ENCODE measurements at places on chromosomes 6 and 20.
A peak's percentile ranks its signal among the peaks of the same experiment; 100 is the strongest.

- DNase-seq = no peak
Measured at GRCh38 chr6:170131351-170131750, 159.5 kb downstream of the DLL1 start.

GRCh38 chr6:73309535-73309784 is 44.6 kb downstream of the DPPA5 start:
- no peak for DNase-seq

GRCh38 chr20:48649104-48649626 is 178.6 kb downstream of the PREX1 start:
- DNase-seq = no peak

DNA sequence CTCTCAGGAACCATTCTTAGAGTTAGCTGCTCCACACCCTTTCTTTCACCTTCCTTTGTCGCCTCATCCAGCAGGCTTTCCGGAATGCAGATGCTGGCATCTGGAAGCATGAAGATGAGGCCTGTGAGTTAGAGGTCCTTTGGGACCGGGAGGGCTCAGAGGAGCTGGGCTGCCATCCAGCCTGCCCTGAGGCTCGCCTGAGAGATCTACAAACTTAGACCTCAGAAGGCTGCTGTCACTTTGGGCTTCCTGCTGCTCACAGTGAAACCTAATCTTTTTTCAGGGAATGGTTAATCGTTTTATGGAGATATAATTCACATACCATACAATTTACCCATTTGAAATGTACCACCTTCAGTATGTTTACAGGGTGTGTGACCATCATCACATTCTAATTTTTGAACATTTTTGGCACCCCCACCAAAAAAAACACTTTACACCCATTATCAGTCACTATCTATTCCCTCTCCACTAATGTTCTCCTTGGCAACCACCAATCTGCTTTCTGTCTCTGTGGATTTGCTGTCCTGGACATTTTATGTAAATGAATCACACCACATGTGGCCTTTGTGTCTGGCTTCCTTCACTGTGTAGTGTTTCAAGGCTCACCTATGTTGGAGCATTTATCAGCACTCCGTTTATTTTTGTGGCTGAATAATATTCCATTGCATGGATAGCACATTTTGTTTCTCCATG is 20.0 kb upstream of the MPC1 start:
- DNase-seq = no peak

DNA sequence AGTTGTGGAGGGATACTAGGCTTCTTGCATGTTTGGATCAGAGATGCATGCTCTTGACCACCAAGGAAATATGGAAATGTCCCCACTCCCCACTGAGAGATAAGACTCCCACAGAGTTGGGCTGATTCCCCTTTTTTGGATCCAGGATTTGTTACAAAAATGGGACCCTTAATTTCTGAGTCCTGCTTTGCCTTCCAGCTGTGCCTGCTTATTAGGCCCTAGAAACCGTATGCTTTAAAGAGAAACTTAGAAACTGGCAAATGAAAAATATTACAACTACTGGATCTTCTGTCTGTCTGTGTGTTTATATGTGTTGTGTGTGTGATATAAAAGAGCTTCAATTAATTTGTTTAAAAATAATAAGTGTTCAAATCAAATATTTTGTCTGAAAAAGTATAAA is 817.6 kb upstream of the CITED2 start:
- no peak for DNase-seq

DNA sequence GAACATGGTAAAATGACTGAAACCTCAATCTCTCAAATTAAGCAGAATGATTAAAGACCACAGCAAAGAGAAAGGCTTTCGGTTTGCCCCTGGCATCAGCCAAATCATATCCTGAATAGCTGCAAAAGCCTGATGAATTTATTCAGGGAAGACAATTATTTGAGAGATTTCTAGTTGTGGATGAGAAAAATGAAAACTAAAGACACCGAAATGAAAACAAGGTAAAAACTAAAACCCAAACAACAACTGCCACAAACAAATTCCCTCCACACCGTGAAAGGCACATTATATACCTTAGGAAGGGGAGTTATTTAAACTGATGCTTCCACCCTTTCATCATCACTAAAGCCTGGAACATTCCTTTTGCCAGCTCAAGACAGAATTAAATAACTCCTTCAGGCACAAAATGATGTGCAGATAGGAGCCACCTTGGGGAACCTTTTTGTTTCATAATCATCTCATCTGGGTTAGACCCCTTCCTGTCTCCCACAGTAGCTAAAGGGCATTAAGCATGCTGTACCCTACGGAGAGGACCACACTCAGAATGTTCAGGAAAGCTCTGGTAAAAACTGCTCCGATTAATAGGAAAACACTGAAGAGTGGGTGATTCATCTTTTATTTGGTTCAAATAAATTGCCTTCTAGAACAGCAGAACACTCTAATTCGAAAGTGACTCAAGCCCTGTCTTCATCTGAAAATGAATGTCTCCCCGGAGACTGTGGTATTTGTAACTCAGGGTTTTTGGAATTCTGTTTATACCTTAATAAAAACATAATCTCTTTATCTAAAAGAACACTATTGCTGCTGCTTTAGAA is 9.1 kb upstream of the ANKRD60 start:
- no peak for DNase-seq

GRCh38 chr20:53900380-53900999 is 169.9 kb downstream of the BCAS1 start:
- DNase-seq = no peak

DNA sequence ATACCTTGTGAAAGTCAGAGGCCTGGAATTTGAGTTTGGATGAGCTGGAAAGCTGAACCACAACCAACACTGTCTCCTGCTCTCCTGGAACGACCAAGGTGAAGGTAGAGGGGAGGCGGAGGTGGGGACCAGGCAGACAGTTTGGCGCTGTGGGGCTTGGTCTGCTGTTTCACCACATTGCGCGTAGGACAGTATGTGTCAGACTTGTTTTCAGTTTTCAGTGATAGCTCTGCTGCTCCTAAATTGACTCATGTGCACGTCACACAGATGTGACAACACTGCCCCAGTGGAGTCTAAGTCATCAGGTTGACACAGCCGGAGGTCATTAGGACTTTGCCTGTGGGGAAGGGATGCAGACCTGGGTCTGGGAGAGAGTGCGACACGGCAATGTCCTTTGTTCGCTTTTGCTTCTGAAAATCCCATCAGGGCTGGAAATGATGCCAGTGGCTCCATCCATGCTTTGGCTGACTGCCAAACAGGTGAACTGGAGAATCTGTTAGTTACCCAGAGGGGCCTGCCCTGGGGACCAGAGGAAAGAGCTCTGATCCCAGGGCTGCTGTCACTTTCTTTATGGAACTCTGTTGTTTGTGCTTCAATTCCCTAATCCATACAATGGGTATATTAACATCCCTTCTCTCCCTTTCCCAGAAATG is 255.5 kb downstream of the CDC5L start:
- peak; percentile 54 for DNase-seq

DNA sequence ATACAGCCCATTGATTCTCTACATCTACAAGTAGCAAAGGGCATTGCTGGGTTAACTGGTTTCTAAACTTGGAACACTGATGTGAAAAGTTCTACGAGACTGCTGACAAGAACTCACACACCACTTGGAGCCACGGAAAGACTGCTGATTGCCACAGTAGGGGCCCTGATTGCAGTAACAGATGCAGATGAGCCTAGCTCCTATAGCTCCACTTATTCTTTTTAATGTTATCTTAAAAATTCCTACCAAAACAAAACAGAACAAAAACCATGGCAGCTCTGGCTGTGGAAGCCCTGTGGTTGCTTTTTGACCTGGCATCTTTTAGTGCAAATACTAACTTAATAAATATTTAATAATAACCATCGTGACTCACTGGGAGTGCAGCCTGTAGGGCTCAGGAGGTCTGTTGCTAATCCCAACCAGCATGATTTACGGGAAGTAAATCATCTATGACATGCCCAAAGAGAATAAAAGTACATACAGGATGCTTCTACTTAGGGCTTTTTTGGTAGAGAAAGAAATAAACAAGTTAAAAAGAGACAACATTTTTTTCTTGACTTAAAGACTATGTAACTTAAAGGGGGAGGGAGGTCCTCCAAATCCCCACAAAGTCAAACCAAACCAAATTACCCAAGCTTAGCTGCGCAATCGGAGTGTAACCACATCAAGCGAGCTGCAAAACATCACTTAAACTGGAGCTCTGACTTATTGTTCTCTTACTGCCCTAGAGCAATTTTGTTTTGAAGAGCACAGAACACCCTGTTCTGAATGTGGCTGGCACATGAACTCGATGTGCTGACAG is 87.2 kb downstream of the FKBP5 start:
- DNase-seq = peak; percentile 31

DNA sequence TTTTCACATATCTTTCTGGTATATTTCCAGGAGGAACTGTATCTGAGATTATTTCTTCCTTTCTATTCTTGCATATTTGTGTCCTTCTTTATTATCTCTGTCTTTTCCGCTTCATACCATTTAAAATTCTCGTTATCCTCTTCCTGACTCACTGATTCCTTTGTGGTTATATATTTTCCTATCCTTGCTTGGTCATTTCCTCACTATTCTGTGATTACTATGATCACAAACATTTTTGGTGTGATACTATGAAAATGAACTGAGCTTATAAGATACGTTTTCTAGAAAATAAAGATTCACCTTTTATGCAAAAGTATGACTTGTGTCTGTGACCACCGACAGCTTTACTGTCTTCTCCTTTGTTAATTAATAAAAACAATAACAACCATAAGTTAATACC is 26.5 kb upstream of the MYCT1 start:
- no peak for DNase-seq

GRCh38 chr6:32212076-32212760 is 11.6 kb downstream of the NOTCH4 start:
- DNase-seq = no peak

- no peak for DNase-seq
Measured at GRCh38 chr20:13436530-13436929, 202.2 kb downstream of the TASP1 start.

DNA sequence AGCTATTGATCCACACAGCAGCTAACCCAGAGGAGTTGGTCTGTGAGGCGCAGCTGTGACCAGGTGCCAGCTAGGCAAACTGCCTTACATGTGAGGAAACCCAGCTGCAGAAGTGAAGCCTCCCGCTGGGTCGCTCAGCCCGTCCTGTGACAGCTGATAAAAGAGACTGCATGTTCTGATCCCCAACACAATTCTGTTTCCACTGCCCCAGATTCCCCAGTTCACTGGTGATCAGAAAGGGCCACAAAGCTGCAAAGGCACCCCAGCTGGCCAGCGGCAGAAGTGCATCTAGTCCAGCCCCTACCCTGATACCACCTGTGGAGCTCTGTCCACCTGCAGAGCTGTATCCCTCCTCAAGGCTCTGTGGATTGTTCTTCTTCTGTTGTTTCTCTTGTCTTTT is 64.5 kb downstream of the CTNNBL1 start:
- DNase-seq = no peak

DNA sequence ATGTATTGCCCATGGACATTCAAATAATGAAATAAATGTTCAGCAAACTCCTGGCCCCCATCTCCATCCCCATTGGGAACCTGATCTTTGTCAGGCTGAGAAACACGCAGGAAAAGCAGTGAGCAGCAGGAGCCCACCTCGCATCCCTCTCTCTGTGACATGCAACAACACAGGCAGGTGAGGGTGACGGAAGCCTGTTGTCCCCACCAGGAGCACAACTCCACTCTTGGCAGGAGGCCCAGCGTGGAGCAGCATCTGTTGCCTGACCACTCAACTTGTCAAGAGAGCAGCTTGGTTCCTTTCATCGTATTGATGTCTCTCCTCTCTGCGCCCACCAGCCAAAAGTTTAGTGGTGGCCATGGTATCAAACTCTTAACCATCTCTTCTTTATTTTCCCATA is 586.9 kb upstream of the ARID1B start:
- no peak for DNase-seq

GRCh38 chr6:119205911-119206618 is 127.6 kb upstream of the FAM184A start:
- DNase-seq = no peak

DNA sequence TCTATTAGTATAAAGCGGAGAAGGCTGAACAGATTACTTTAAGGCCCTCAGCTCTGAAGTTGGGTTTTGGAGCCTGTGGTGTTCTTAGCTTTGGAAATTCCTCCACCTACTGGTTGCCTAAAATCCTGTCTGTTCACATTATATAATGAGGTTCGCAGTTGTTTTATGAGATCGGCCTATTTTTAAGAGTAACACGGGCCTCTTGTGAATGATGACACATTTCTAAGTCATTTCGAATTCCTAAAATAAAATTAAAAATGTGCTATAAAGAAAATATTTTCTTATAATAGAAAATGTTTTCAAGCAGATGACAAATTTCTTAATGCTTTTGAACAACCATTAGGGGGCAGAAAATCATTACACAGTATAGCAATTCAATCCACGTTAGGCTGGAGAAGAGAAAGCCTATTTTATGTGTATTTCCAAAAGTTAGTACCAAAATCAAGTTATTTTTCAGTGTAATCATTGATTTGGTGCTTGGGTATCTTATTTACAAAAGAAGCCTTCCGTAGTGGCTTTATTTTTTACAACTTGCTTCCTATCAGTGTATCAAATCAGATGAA is 15.8 kb upstream of the FAM8A1 start:
- DNase-seq = no peak

- DNase-seq = no peak
Measured at GRCh38 chr20:48294942-48295341, 509.7 kb upstream of the SULF2 start.

- peak; percentile 21 for DNase-seq
Measured at GRCh38 chr20:50982363-50982762, 23.7 kb downstream of the MOCS3 start.

DNA sequence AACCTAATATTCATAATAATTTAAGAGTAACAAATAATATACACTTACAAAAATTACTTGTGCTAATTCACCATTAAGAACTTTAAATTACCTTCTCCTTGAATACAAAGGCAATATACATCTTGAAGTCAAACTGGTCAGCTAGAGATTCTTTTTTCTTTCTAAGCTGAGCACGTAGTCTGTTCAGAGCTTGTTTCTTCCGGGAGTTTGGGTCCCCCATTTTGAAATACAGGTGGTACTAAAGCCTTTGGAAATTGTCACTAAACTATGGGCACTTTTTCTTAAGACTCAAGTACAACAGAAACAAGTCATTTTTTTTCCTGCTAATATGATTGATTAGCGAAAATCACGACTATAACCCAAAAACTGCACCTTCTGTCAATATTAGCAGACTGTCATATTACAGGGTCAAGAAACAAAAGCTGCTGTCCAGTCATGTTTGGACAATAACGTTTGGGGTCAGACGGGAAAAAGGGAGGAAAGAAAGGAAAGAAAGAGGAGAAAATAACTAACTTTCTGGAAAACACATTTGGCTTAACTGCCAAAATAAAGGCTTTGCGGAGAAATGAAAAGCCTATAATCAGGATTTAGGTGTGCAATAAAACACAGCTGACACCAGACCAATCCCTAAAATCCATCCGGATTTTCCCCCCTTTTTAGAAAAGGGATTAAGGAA is 367 bp downstream of the C6orf62 start:
- no peak for DNase-seq

GRCh38 chr6:137944793-137945498 is 77.9 kb downstream of the TNFAIP3 start:
- DNase-seq = no peak

GRCh38 chr6:1348675-1349074 is 36.8 kb downstream of the FOXQ1 start:
- DNase-seq = no peak

GRCh38 chr20:62367136-62367632 is at the start of gene LAMA5:
Gene LAMA5 (minus strand): TSS chr20:62367312. CDS start chr20:62367245, 67 bp downstream.
- DNase-seq = no peak

- no peak for DNase-seq
Measured at GRCh38 chr6:53864781-53865180, 70.0 kb downstream of the LRRC1 start.

GRCh38 chr6:105272786-105273185 is 93.0 kb upstream of the POPDC3 start:
- DNase-seq = no peak
